ENCODE measurements at places on chromosomes 5 and 9. TPM values are rescaled to one million over a fixed set of nuclear protein-coding genes. Genes with fewer than 3 reads are reported as not detected.

BTNL9 gene
- 4.1 TPM for total RNA-seq

SLC4A9 gene
- total RNA-seq: 0.42 TPM

FRMD3 gene
- total RNA-seq: 23.8 TPM

MRPS30 gene
- 44.7 TPM for total RNA-seq

C5orf34 gene
- 0.56 TPM for total RNA-seq

PTTG1 gene
- 6.8 TPM for total RNA-seq

PCAT7 gene
- 3.4 TPM for total RNA-seq

DEPDC1B gene
- 5.3 TPM for total RNA-seq

CLIC3 gene
- total RNA-seq: 3.2 TPM

NMUR2 gene
- not detected for total RNA-seq

SPACA9 gene
- total RNA-seq: 1.2 TPM

DMGDH gene
- total RNA-seq: 0.95 TPM

KCNV2 gene
- not detected for total RNA-seq

SPRY4 gene
- total RNA-seq: 9.5 TPM

NRG2 gene
- 0.06 TPM for total RNA-seq

KCTD16 gene
- 0.11 TPM for total RNA-seq

SHISAL2B gene
- total RNA-seq: not detected

BTNL3 gene
- 130 TPM for total RNA-seq

PCDHB6 gene
- 0.11 TPM for total RNA-seq
